ENCODE measurements at places on chromosomes 6 and 20.
A peak's percentile ranks its signal among the peaks of the same experiment; 100 is the strongest.

DNA sequence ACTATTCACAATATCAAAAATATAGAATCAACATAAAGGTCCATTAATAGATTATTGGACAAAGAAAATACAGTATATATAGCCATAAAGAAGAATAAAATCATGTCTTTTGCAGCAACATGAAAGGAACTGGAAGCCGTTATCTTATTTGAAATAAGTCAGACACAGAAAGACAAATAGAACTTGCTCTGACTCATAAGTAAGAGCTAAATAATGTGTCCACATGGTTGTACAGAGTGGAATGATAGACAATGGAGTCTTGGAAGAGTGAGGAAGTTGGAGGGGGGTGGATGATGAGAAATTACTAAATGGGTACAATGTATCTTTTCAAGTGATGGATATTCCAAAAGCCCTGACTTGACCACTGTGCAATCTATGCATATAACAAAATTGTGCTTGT is 613.5 kb downstream of the PHF3 start:
- DNase-seq = no peak

DNA sequence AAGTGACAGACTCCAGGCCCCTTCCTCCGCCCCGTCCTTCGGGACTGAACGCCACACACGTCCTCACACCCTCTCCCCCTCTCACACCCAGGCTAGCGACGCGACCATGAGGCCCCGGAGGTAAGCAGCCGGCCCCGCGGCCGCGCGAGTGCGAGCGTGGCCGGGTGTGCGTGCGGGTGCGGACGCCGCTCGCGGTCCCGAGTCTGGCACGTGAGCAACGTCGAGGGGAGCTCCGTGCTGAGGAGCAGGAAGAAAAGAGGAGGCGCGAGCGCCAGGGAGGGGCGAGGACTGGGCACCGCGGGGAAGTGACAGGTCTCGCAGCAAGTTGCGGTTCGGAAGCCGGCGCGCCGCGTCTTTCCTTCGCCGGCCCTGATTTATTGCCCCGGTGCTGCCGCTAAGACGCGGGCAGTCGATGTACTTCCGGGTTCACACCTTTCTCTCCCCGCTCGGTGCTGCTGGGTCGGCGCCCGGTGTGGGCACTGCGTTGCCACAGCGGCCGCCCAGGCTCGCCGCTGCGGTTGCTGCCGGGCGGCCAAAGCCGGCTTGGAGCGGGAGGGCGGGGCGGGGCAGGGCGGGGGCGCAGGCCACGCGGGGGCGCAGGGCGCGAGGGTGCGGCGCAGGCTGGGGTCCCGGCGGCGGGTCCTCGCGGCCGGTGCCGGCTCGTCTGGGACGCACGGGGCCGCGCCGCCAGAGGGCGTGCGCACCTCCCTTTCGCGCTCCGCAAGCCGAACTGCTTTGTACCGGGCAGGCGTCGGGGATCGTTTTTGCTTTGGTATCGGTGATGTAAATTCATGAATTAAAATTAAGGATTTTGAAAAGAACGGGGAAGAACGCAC is 15.8 kb upstream of the LIN28B start:
- DNase-seq = peak; percentile 71

- DNase-seq = peak; percentile 79
These were observed 22.0 kb upstream of the RIPK1 start for GRCh38 chr6:3046295-3046694.

DNA sequence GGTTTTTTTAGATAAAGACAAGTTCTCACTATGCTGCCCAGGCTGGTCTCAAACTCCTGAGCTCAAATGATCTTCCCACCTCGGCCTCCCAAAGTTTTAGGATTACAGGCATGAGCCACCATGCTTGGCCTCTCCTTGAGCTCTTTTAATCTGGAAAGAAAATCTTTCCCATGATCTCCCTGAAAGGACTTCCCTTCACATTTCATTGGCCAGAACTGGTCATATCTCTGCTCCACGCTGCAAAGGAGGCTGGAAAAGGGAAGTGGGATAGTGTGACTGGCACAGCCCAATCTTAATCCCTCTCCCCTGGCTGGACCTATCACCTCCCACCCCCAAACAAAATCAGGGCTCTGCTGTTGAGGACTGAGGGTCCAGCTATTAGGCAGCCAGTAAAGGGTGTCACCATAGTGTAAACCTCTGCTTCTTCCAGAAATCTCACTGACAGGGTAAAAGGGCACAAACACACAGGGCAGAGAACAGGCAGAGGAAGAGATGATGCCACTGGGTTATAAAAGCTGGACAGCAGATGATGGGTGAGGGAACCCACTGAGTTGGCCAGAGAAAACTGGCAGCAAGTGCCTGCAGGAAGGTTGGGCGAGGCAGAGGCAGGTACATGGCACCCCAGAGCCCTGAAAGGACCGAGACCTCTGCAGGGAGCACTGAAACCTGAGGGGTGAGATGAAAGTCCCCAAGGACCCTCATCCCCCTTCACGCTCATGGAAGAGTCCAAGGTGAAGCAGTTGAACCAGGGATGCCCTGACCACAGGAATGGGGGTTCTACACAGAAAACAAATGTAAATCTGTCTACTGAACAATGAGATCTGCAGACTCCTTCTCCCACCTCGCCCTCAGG is 83.1 kb upstream of the PTPN1 start:
- peak; percentile 56 for DNase-seq

GRCh38 chr6:101454106-101454676 is 60.7 kb downstream of the GRIK2 start:
- DNase-seq = no peak

DNA sequence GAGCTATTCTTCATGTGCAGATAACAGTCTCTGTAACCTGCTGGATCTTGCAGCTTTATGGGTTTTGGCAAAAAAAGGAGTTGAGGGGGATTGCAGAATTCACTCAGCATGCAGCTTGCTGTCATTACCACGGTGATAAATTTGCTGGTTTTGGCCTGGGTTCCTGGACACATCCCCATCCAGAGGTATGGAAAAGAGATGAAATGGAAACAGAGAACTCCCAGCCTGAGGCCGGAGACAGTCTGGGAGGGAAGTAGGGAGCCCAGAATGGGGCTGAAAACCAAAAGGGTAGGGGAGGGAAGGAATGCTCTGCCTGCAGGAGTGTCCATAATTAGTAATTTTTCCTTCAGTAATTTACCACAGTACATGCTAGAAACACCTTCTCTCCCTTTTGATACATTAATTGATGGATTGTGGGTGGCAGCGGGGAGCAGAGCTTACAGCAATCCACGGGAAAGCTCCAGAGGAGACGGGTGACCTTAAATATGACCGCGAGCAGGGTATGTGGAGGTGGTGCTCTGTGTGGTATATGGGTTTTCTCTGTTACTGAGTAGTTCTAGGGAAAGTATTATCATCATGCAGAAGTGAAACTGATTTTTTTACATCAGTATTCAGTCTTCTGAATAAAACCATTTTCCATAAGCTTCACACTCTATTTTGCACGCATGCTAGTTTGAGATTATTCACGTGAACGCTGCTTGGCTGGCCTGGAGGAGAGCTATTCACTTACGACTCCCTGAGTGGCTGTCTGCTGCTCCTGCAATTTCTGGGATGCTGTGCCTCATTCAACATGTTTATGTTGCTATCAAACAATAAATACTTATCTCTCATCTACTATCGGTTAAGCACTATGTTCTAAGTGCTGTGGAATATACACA is 66.3 kb upstream of the KCNK16 start:
- DNase-seq = no peak

Data from suppressor macrophage (primary cell).